GM23248 (cell line): ENCODE measurements at places on chromosomes 2 and 18.
A peak's percentile ranks its signal among the peaks of the same experiment; 100 is the strongest.

- DNase-seq: peak; percentile 62
Measured at GRCh38 chr2:69437751-69438154, 518 bp upstream of the NFU1 start.

GRCh38 chr2:128777196-128778035 is 458.7 kb upstream of the HS6ST1 start:
- no peak for DNase-seq

- no peak for DNase-seq
Measured at GRCh38 chr2:25009954-25010353, 31.9 kb upstream of the EFR3B start.

- DNase-seq: peak; percentile 87
Measured at GRCh38 chr2:188291617-188292347, at the start of gene GULP1. GULP1 (plus strand) TSS chr2:188291874; CDS start chr2:188477703, 185,829 bp downstream.

DNA sequence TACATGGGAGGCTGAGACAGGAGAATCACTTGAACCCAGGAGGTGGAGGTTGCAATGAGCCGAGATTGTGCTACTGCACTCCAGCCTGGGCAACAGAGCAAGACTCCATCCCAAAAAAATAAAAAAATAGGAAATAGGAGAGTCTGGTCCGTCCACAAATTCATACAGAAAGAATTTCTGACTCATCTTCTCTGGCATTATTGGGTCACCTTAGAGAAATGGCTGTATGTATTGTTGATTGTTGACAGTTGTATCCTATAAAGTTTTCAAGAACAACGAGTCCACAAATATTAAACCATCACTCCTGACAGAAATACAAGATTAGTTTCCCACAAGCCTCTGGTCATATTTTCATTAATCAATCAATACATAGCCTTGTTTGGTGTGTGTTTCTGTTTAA is 20.4 kb downstream of the RBM43 start:
- peak; percentile 70 for DNase-seq

- no peak for DNase-seq
Measured at GRCh38 chr18:50816419-50817166, 3.2 kb downstream of the MRO start.

- no peak for DNase-seq
Measured at GRCh38 chr18:51273437-51273836, 76.0 kb upstream of the MEX3C start.

- no peak for DNase-seq
Measured at GRCh38 chr2:112841295-112842044, 4.9 kb upstream of the IL1B start.

- DNase-seq: peak; percentile 89
Measured at GRCh38 chr2:196586511-196586991, 53.0 kb upstream of the CCDC150 start.

GRCh38 chr18:32391126-32391525 is 79.6 kb downstream of the GAREM1 start:
- no peak for DNase-seq

GRCh38 chr2:128329607-128330006 is 10.9 kb upstream of the HS6ST1 start:
- DNase-seq: peak; percentile 72

- DNase-seq: no peak
Measured at GRCh38 chr2:217366266-217366895, 506.5 kb upstream of the TNP1 start.

GRCh38 chr2:221715523-221716247 is 143.6 kb upstream of the EPHA4 start:
- no peak for DNase-seq
